ENCODE measurements at places on chromosomes 4 and X.

DNA sequence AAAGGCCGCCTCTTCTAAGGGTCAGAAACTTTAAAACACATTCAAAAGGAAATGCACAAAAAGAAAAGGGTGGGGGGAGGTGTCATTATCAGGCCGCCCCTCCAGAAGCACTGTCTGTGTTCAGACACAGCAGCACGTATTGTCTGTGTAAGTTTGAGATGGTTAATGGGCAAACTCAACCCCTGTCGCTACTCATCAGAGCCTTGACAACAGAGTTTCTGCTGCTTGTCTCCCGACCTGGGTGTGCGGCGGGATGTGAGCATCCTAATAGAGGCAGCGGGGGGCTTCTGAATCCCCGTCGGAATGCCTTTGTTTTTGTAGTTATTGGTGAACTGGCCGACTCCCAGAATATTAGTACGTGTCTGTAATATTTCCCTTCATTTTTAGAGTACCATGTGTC lies 158.9 kb downstream of the DCTD start:
- no peak for DNase-seq

DNA sequence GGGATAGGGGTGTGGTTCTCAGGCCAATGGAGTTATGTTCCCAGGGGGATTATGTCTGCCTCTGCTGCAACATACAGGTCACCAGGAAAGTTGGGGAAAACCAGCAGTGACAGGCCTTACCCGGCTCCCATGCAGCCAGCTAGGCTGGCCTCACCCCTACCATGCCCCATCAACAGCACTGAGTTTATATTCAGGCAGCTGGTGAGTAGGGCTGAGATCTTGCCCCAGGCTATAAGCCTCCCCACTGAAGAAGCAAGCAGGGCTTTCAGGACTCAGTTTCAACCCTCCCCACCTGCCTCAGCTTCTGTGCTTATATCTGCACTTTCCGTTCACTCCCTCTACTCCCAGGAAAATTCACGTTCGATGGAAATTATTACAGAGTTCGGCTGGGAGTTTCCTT lies 122.4 kb upstream of the PGRMC2 start:
- no peak for DNase-seq

DNA sequence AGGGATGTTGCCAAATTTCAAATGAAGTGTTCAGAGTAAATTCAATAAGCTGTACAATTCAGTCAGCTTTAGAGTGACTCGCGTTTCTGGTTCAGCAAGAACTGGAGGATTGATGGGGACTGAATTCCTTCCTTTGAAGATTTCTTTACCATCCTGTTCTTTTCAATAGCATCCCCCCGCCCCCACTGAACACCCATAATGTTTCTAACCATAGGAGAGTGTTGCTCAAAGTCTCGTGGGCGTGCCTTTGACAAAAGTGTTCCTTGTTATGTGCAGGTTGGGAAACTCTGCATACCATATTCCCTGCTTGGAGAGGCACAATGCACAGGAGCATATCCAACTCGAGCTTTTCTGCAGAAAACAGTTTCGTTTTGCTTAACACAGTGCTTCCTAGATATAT lies 323.5 kb upstream of the CASK start:
- DNase-seq, result no peak

DNA sequence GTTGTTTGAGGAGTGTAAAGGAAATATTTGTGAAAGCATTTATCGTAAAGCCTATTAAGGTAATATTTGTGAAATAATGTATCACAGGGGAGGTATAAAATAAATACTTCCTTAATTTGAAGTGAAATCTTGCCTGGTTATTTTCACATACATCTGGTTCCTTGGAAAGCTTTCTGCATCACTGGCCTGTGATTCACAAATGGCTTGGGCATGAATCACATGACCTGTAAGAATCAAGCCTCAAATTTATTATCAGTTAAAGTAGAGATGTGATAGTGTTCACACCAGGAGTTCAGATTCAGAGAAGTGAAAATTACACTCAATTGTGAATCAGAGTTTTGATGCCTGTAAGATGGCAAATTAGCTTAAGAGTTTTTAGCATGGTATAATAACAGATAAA lies 1911.4 kb downstream of the STIM2 start:
- no peak for DNase-seq

GRCh38 chrX:39430551-39430950 lies 629.3 kb downstream of the MID1IP1 start:
- DNase-seq, result no peak

DNA sequence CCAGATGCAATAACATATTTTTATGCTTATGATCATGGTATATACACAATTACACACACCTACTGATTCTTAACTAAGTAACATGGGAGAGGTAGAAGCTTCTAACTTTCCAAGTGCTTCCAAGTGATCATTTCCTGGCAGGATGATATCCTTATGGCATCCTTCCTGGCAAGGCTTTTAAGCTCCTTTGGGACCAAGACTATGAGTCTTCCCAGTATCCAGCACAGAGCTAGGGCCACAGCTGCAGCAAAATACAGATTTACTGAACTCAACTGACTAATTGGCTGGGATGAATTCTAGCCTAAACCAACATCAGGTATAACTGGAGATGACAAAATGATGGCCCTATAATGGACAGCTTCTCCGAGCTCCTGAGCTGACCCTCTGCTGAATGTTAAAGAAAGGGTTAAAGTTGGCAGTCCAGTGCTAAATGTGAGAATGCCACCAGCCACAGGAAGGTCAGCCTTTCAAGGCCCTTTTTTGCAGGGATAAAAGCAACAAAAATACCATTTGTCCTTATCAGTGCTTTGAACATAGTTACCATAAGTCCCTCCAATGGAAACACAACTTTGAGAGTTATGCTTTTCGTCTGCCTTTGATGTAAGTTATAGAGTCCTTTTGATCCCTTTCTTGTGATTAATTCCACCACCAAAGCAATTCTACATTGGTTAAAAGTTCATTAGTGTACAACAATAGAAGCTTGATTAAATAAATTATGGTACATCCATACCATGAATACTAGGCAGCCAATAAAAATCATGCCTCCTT lies 73.4 kb downstream of the MGST2 start:
- no peak for DNase-seq

DNA sequence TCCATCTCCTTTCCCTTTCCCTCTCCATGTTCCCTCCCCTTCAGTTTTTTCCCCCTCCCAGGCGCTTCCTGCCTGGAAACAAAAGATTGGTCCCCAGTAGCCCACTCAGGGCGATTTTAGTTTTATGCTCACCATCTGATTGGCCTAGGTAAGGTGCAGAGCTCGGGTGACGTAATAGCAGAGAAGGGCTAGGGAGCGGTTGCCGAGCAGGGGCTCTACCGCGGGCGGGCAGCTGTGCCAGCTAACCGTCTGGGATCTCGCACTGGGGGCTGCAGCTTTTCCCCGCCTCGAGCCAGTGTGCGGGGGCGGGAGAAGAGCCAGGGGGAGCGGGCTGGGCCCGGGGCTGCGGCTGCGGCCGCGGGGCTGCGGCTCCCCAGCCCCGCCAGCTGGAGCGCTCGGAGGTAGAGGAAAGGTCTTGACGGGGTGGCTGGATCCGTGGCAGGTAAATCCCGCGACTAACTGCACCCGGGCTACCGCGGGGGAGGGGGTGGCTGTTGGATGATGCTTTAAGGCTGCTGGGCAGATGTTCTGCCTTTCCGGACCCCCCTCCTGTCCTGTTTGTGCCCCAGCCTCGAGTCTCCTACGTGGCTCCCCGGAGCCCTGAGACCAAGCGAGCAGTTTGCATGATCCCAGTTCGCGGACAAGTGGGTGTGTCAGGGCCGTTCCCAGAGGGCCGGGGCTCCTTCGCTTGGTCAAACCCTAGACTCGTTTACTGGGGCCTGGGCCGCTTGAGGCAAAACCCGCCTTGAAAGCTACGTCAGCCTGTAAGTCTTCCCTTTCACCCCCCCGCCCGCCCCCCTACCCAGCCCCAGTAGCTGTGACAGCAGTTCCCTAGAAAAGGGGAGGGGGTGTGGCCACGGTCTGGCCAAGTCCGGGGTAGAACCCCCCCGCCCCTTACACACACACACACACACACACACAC lies at the start of gene PAK3:
Gene PAK3, plus strand, starts transcription at position 218 of the 922 bp plus-strand sequence. CDS start 26,913 bp downstream, outside the sequence.
- peak; percentile 54 for DNase-seq

- no peak for DNase-seq
Observed at GRCh38 chrX:69844636-69845035, 205.1 kb downstream of the AWAT2 start.

DNA sequence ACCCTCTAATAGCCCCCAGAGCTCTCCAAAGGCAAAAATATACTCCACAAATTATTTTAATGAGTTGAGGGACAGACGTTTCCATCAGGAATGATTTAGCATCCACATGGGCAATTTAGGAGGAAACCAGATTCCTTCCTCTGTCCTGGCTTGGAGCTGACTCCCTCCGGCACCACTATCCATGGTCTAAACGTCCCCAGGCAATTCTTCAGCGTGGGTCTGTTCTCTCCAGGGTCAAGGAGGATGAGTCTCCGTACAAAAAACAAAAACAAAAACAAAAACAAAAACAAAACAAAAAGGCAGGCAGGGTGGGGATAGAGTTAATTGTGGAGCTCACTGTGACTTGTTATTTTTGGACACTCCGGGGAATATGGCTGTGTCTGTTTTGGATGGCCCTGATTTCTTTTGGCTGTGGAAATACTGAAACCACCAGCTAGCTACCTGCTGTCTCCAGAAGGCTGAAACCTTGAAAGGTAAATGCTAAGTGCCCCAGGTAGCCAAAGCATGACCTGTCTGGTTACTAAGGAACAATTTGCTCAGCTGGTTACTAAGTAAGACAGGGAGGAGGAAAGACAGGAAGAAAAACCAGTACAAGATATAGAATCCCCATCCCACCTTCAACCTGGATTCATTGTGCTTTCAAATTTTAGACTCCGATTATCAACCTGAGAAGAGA lies 419.1 kb upstream of the LCORL start:
- DNase-seq, result no peak

DNA sequence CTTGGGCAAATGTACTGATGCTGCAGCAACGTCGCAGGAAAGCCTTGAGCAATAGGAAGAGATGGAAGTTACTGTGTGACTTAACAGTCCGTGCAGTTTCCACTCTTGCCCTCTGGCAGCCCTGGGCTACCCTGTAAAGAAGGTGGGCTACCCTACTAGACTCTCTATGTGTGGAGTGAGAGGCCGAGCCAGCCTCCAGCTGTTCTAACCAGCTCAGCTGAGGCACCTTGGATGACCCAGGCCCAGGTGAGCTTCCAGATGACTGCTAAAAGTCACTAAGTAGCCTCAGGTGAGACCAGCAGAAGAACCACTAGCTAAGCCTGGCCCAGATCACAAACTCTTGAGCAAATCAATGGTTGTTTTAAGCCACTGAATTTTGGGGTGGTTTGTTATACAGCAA lies 34.9 kb upstream of the PPP2R2C start:
- DNase-seq, result no peak

- DNase-seq, result no peak
Observed at GRCh38 chr4:172553216-172553615, 615.4 kb upstream of the GALNT7 start.

DNA sequence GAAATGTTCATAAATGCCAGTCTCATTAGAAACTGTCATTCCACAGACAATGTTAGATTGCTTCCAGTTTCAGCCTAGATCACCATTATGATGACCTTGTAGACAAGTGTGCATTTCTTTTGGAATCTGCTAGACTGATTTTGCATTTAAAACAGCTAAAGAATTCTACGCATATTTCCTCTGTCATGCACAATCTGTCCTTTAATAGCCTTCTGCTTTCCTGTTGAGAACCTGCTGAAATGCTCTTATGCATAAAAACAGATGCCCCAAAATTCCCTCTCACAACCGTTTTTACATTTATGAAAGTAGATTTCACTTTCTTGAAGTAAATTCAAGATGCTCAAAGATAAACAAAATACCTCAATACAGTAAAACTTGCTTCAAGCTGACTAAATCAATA lies 673.3 kb downstream of the GALNTL6 start:
- no peak for DNase-seq

DNA sequence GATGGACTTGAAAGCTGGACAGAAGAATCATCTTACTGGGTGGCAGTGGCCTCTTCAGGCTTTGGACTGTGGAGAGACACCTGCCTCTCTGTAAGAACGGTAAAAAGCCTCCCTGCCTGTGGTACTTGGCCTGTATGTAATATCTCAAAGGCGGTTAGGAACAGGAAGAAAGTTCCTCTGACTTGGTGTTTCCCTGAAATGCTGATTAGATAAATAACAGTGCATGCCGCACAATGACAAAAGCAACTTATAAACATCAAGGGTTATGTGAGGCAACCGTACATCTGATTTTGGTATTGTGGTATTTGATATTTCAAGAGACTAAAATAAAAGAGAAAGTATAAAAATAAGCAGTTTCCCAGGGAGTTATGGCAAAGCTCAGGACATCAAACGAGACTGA lies 92.4 kb upstream of the SORBS2 start:
- DNase-seq, result no peak

GRCh38 chr4:54100595-54101189 lies 729 bp downstream of the GSX2 start:
- DNase-seq, result no peak

DNA sequence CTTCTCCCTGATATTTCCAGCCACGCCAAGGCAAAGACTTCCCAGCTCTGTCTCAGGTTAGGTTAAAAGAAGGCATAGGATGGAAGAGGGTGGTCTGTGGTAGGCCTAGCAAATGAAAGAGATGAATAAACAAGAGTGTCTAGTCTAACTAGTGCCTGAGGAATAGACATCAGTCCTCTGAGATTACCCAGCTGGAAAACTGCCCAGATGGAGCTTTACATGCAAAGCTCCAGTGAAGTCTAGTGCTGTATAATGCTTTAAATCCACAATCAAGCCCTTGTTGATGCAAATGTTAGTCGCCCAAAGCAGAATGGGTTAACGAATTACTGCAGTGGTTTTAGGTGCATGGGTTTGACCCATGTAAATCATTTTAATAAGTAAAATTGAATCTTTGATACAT lies 24.8 kb upstream of the GUCY1B1 start:
- no peak for DNase-seq

GRCh38 chr4:182604953-182605352 lies 312.2 kb downstream of the DCTD start:
- no peak for DNase-seq

DNA sequence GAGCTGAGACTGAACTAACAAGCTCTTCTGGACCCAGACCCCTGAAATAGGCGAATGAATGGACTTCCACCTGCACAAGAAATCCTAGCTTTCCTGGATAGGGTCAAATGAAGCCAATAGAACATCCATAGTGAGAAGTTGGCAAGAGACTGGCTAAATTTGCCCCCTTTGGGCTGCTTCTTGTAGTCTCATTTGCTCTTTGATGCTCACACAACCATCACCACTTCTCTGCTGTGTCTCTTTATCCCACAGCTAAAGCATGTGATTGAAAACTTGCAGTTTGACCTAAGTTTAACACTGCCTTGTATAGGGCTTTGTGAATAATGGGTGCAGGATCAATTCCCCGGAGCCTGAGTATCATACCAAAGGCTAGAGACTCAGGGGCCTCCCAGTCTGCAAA lies 38.2 kb downstream of the NLGN3 start:
- DNase-seq, result no peak

GRCh38 chr4:48212165-48212564 lies 57.5 kb downstream of the TEC start:
- DNase-seq, result no peak

- no peak for DNase-seq
Observed at GRCh38 chr4:170743633-170744032, 653.9 kb upstream of the AADAT start.

GRCh38 chrX:139929876-139930275 lies 3.0 kb downstream of the ATP11C start:
- no peak for DNase-seq

GRCh38 chr4:103365285-103365684 lies 167.1 kb upstream of the CENPE start:
- DNase-seq, result no peak

GRCh38 chr4:24578364-24578763 lies 6.0 kb downstream of the DHX15 start:
- no peak for DNase-seq

GRCh38 chrX:13151828-13152517 lies 107.6 kb upstream of the FAM9C start:
- no peak for DNase-seq
